ENCODE measurements at places on chromosomes 6 and 20.

DNA sequence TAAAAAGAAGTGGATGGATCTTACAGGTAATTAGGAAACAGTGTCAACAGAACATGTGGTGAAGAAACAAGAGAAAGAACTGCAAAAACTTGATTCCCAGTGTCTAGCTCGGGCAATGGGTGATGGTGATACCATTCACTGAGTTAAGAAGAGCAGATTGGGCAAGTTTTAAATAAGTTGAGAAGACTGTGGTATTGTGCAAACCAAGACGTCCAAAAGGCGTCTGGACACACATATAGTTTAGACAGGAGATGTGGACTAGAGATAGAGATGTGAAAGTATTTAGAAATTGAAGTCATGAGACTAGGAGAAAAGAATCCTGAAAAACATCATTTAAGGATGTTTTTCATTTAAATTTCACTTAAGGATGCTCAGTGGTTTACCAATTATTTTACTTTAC, 53.9 kb downstream of the CDK19 start:
- no peak for DNase-seq

DNA sequence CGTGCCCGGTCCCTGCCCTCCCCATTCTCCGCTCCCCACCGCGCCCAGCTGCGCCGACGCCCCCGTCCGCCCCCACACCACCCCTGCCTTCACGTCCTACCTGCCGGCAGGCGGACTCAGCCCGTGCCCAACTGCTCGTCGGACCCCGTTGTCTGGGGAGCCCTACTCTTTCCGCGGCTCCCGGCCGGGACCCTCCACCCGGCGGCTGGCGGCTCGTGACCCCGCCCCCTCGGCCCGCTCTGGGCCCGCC, at the start of gene SERAC1:
Gene SERAC1 (minus strand): TSS at position 223 of the 250 bp plus-strand sequence. CDS start 9,899 bp downstream, outside the sequence.
- no peak for DNase-seq

DNA sequence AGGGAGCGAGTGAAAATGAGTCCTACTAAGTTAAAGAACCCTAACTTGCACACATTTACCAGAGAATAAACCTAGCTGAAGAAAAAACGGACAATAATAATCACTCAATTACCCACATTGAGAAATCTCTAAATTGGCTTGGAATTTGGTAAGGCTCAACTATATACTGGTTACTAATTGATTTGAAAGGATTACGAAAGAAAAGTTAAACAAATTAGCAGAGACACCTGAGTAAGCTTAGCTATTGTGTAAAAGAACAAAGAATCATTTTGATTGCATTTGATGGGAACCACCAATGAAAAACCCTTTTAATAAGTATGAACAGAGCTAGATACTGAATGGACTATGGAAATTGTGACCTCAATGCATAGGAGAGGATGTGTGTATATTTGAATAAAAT, 118.6 kb upstream of the ADGRF1 start:
- DNase-seq: no peak

DNA sequence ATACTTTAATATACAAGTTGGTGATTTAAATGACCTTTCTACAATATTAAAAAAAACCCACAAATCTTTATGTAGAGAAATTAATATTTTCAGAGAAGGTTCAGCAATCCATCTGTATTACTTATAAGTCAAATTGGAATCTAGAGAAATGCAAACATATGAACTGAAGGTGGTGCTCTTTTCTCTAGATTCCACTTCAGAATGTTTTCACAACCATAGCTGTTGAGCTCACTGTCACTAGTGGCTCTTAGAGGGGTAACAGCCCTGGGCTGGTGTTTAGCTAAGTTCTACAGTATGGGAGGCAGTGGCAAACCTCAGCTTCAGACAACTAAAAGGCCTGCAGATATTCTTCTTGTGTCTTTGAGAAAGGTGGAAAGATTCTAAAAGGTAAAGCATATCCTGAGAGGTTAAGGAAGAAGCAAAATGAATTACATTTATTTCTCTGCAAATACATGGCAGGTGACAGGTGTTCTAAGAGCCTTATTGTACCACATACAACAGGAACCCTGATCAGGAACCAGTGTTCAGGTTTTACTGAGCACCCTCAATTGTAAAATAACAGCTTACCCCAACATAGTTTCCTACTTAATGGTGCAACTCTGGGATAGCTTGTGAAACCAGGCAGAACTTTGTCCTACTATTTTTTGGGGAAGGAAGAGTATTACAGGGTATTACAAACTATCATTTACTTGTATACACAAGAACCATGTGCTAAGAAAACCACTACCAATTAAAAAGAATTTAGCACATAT, 56.6 kb upstream of the SAMHD1 start:
- peak; percentile 25 for DNase-seq

DNA sequence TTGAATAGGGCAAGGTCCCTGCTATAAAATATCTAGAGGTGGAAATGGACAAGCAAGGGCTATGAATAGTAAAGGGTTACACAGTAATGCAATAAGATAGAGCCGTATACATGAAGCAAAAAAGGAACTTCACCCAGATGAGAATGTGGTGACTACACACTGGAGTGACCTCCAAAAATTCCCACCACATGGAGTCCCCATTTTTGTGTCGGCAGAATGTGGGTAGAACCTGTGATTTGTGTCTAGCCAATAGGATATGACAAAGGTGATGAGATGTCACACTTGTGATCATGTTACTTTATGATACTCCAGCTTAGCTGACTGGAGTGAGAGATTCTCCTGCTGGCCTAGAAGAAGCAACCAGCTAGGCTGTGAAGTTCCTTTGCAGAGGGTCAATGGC, 96.8 kb downstream of the SYNE1 start:
- no peak for DNase-seq

DNA sequence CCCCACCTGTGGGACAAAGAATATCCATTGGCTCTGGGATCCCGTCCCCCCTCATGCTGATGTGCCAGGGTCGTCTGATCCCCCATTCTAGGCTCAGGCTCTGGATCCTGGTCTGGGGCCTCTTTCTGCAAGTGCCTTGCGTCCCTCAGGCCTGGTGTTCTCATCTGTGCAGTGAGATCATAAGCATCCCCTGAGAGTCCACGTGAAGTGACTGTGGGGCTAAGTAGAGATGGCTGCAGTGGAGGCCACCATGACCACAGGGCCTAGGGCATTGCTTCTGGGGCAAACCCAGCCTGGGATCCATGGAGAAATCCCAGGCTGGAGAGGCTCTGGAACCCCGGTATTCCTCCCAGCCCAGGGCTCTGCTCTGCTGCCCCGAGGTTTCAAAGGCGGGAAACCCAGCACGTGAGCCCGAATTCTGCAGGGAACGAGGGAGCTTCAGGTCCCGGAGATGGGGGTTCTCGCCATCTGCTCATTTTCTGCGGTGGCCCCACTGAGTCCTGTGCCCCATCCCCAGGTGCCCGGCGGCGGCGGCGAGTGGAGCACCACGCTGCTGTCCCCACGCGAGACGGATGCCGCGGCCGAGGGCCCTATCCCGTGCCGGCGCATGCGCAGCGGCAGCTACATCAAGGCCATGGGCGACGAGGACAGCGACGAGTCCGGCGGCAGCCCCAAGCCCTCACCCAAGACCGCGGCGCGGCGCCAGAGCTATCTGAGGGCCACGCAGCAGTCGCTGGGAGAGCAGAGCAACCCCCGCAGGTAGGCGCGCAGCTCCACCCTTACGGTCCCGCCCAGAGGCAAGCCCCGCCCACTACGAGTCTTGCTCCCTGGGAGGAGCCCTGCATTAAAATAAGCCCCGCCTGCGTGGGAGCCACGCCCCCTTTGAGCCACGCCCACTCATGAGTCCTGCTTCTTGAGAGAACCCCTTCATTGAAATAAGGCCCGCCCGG, 105.5 kb upstream of the MYL9 start:
- peak; percentile 84 for DNase-seq

- no peak for DNase-seq
Measured at GRCh38 chr20:15012566-15012965, 675.2 kb upstream of the FLRT3 start.

Measured in hematopoietic multipotent progenitor cell treated with erythropoietin and hydrocortisone succinate and interleukin-3 and kit ligand, for 8 days (in vitro differentiated cells).